ENCODE measurements at places on chromosomes 11 and 22.

- no peak for DNase-seq
Observed at GRCh38 chr11:108131993-108132392, 10.6 kb downstream of the ACAT1 start.

DNA sequence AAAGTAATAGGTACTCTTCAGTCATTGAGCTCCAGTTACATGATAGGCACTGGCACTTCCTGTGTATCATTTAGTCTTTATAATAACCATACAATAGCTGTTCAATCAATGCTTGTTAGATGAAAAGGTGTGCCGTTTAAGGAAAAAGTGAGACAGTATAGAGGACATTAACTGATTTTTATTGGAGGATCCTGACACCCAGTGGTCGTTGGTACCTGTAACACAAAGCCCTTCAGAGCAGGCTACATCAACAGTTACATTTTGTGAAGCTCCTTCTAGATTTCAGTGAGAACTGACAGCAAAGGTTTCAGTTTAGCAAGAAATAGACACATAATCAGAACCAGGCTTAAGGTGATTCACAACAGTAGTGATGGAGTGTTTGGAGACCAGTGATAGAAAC lies 44.2 kb downstream of the CCDC81 start:
- no peak for DNase-seq

DNA sequence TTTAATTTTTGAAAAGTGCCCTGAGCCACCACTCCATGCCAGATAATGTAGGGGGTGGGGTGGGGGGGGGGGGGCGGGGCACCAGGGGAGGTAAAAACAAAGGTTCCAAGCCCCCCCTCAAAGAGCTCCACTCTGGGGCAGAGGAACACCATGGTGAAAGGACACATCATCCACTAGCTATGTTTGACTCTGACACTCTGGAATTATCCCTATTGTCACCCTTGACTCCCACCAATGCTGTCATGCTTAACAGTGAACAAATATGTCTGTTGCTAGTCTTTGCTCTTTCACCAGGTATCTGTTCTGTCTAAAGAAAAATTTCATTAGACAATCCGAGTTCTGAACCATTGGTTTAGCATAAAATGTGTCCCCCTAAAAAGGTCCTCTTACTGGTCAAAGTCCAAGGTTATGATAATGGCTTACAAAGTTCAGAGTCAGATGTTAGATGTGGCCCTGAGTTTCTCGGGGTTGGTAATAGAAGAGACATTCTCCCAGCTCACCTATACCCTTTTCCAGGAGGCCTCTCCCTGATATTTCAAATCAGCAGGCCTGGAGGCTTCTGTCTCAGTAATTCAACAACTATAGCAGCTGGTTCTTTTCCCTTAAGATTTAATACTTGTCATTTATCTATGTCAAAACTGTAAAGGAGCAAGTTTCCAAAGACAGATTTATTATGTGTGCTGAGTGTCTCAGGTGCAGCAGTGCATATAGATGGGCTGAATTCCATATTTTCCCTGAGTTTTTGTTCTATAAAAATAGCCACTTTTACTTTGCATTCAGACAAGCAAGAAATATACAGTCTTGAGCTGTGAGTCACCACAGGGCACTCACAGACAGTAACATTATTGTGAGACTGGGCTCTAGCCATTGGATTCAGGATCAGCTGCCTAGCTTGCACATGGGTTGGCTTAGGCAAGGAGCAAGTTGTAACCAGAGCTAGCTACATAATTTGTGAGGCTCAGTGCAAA lies 174.1 kb downstream of the CSNK2A3 start:
- no peak for DNase-seq

- DNase-seq: no peak
Observed at GRCh38 chr22:19477321-19478044, 1.5 kb downstream of the UFD1 start.

GRCh38 chr11:68714060-68714856 lies 29.9 kb downstream of the GAL start:
- no peak for DNase-seq

DNA sequence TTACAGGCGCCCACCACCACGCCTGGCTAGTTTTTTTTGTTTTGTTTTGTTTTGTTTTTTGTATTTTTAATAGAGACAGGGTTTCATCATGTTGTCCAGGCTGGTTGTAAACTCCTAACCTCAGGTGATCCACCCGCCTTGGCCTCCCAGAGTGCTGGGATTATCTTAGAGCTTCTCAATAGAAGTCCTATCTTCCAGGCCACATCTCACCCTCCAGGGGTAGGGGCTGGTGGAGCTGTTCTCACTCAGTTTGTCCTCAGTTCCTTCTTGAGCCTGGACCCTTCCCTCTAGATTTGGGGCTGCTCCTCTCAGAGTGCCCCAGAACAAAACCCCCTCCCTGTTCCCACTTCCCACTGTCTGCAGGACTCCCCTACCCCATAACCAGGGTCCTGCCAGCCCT lies 31.3 kb downstream of the BCR start:
- no peak for DNase-seq

DNA sequence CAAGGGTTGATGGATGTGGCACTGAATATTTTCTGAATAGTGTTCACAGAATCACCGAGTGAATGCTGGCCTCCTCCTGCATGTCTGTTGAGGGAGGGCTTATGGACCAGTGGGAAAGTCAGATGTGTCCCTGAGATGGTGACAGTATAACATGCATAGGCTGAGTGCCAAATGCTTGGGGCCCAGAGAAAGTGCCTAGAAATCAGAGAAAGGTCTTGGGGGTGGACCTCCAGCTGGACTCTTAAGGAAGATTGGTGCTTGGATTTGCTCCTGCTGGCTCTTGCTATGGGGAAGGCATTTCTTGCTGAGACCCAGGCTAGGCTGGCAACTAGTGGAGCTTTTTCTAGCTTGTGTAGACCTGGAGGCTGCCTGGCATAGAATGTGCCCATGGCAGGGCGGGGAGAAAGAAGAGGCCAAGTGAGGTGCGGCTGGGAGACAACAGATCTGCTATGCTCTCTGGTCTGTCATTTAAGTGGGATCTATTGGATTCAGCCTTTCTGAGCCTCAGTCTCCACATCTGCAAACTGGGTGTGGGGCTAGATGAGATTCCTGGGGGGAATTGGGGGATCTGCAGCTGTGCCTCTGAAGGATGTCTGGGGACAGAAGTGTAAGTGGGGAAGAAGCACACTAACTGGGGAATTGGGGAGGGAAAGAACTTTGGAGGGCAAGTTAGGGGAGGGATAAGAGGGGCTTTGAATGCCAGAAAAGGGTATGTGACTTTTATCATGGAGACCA lies 27.4 kb downstream of the ZNRF3 start:
- DNase-seq: no peak

DNA sequence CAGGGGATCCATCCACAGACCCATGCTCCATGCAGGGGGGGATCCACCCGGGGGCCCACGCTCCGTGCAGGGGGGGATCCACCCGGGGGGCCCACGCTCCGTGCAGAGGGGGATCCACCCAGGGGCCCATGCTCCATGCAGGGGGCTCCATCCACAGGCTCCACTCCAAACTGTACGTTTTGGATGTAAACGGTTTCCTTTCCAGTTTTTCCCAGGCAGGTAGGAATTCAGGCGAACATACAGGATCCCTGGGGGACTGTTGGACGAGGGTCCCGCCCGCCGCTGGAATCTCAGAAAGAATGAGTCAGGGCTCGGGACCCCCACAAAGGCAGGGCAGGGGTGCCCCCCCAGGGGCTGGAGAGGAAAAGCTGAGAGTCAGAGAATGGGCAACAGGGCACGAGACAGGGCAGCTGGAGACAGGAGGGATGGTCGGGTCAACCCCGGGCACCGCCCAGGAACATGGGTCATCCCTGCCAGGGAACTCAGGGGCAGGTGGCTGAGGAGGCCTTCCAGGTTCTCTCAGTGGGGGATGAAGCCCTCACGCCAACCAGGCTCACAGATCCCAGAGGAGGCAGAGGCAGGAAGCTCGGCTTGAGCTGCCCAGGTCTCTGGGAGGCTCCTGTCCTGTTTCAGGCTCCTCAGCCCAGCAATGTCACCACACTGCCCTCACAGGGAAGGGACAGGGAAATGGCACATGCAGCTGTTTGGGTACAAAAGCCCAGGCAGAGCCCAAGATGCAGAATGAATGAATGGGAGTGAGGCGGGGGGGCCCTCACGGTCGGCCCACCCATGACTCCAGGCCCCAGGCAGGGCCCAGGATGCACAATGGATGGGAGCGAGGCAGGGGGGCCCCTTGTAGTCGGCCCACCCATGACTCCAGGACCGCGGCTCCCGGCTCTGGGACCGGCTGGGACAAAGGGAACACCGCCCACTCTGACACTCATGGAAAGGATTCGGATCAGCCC lies 200.2 kb downstream of the BRD1 start:
- no peak for DNase-seq

DNA sequence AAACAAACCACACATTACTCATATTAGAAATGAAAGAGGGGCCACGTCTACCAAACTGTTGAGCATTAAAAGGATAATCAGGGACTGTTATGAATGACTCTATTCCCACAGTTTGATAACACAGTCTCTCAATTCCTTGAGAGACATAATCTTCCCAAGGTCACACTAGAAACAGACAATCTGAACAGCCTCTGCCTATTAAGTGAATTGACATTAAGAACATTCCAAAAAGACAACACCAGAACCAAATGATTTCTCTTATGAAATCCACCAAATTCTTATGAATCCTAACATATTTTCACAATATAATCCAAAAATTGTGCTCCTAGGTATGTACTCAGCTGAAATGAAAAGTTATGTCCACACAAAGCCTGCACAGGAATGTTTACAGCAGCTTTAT lies 4.6 kb downstream of the RFPL1 start:
- no peak for DNase-seq

GRCh38 chr11:112599265-112599664 lies 338.6 kb upstream of the PLET1 start:
- no peak for DNase-seq

DNA sequence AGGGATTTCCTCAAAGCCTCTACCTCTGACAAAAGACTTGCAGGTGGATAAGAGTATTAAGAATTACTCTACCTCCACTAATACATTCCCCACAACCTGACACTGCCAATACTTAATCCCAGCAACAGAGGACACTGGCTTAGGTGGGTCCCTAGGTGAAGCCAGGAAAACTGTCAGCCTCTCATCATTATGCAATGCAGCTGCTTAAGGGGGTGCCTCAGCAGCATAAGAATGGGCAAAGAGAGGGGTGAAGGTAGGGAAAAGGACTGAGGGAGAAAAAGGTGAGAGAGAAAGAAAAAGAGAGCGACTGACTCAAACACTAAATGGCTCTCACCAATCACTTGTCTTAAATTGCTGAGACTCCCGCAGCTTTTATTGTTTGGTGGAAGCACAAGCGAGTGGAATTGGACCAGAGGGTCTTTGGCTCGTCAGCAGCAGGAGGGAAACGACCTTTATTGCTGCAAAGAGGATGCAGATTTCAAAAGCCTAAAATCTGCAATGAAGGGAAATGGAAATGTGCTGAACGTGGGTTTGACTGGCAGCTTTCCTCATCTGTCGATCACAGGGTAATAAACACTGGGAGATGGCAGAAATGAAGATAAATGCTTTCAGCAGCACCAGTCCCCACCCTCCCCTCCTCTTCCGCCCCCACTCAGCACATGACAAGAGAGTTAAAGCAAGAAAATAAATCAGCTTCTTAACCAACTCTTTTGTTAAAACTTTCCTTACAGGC lies 64.9 kb upstream of the CHRM4 start:
- no peak for DNase-seq

- DNase-seq: no peak
Observed at GRCh38 chr11:20020198-20020597, 140.1 kb downstream of the DBX1 start.

- DNase-seq: no peak
Observed at GRCh38 chr11:5541427-5541826, 6.9 kb downstream of the OR52H1 start.

DNA sequence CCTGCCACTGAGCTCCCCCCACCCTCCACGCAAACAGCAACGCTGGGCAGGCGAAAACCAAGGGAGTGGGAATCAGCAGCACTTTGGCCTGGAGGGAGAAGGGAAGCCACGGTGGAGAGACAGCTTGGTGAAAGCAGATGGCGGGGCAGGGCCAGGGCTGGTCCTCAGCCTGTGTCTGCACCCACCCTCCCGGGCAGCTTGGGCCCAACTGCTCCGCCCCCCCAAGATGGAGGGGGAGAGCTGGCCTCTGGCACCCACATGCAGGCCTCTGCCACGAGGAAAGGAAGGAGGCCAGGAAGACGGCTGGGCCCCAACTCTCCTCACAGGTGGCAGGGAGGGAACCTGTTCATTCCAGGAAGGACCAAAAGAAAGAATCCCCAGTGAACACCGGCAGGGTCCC lies 17.8 kb downstream of the MAFF start:
- DNase-seq: no peak

- DNase-seq: no peak
Observed at GRCh38 chr11:110174645-110175310, 81.6 kb downstream of the ZC3H12C start.

- no peak for DNase-seq
Observed at GRCh38 chr11:9570313-9571025, 3.0 kb upstream of the WEE1 start.

DNA sequence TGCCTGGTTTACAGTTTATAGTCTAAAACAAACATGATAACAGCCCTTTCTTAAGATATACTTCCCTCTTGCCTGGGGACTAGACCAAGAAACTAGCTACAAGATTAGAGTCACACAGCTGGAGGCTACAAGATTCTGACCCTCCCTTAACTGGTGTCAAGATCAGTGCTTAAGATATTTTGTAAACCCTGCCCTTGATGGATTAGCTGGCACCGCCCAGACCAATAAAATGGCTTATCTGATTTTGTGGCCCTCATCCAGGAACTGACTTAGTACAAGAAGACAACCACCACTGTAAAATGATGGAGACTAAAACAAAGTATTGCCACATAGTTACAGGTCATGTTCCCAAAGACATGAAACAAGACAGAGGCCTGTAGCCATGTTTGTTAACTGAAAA lies 53.4 kb downstream of the FAM181B start:
- no peak for DNase-seq

DNA sequence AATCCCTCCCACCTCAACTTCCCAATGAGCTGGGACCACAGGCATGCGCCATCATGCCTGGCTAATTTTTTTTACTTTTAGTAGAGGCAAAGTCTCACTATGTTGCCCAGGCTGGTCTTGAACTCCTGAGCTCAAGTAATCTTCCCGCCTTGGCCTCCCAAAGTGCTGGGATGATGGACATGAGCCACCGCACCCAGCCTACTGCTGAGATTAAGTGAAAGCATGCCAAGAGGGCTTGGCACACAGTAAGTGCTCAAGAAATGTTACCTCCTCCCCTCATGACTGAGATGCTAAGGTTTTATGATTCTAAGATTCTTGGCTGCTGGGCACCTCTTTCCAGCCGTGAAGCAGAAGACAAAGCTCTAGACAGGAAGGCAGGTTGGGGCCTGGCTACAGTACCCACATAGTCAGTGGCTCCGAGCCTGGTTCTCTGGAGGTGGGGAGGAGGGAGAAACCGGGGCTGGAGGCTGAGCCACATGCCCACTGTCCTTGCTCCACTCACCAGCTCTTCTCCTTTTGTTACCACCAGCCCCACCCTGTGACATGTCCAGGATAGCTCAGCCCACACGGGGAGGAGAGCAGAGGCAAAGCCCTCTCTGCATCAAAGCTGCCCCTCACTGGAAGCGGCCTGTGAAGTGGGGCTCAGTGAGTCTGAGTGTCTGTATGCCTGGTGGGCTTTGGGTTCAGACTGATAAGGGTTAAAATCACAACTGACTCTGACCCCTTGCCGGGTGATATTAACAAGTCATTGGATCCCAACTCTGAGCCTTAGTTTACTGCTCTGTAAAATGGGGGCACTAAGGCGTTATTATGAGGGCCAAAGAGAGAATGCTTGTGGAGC lies 12.9 kb downstream of the ARHGEF17 start:
- no peak for DNase-seq

All from activated T-helper 9 cell treated with anti-CD3 and anti-CD28 coated beads, Interleukin-2, amount 50 U/mL, for 16 hours (primary cell).